Effector CD4-positive, alpha-beta T cell (primary cell): ENCODE measurements at places on chromosomes 12 and 14.

DNA sequence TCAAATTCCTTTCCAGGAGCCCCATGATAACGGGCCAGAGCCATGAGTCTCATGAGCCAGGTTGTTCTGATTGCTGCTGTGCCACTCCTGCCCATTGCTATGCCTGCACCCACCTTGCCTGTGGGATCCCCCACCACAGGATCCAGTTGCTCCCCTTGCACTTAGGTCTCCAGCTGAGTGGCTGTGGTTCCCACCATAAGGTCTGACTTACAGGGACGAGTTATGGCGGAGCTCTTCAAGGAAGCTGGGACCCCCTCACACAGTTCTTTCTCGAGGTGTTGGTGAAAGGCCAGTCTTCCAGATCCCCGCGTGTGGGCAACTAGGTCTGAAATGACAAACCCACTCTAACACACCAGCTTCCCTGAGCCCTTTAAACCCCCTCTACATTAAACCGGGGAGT, 111.9 kb upstream of the C14orf180 start:
- DNase-seq = no peak

- no peak for DNase-seq
Observed at GRCh38 chr14:42149609-42150261, 543.1 kb downstream of the LRFN5 start.

DNA sequence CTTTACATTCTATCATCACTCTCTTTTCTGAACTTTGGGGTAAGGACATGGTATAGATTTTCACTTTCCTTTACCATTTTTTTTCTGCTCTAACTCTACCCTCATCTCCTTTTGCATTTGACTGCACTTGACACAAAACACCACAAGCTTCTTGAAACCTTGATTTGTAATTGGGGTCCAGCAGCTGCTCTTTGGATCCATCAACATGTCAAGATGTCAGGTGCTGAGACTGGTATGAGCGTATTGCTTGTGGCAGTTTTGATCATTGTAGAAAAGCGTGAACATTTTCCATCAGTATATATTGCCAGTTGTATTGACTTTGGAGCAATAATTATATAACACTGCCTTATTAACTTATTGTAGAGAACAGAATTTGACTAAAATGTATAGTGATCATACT, 838.6 kb downstream of the TRHDE start:
- no peak for DNase-seq

DNA sequence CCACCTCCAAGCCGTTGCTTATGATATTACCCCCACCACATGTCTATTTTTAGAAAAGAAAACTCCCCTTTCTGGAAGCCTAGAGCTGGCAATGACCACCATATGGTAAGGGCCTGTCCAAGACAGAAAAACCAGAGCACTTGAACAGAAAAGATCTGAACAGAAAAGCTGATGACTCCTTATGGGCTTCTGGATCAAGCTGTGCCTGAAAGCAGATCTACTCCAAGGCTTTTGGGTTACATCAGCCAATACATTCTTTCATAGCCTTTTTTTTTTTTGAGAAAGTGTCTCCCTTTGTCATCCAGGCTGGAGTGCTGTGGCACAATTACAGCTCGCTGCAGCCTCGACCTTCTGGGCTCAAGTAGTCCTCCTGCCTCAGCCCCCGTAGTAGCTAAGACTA, 16.8 kb upstream of the OAS2 start:
- DNase-seq = no peak

GRCh38 chr14:61511558-61511948, 183.8 kb upstream of the HIF1A start:
- no peak for DNase-seq

GRCh38 chr12:89392391-89392790, 40.1 kb upstream of the DUSP6 start:
- DNase-seq = no peak

DNA sequence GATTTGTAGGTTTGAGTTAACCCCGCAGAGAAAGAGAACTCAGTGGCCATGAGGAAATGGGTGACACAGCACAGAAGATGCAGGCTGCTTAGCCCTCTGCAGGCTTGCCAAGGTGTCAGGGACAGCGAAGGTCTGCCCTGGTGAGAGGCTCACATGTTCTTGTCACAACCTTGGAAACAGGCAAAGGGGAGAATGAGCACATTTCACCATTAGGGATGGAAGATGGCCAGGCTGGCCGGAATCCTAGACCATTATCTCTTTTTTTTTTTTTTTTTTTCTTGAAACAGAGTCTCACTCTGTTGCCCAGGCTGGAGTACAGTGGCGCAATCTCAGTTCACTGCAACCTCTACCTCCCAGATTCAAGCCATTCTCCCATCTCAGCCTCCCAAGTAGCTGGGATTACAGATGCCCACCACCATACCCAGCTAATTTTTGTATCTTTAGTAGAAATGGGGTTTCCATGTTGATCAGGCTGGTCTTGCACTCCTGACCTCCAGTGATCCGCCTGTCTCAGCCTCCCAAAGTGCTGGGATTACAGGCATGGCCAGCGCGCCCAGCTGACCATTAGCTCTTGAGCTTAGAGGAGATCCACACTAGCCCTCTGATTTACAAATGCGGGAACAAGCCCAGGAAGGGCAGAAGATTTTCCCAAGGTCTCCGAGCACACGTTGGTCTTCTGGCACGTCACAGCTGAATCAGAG, 34.6 kb downstream of the LTBP2 start:
- DNase-seq = no peak

GRCh38 chr14:65210118-65210821, 108.0 kb upstream of the MAX start:
- no peak for DNase-seq

- DNase-seq = no peak
Observed at GRCh38 chr12:125254236-125254635, 189.0 kb downstream of the AACS start.

DNA sequence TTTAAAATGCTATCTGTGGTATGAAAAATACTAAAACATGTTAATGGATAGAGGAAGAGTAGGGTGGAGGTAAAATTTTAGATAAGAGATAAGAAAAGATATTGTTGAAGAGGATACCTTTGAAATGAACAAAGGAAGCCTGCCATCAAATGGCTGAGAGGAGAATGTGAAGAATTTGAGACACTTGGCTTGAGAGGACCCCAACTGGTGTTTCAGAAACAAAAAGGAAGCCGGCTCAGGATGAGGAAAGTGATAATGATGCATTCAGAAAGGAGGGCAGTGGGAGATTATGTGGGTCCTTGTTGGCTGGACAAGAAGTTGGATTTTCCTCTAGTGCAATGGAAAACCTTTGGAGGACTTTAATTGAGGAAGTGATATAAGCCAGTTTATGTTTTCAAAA, 264.4 kb downstream of the DUSP6 start:
- DNase-seq = no peak
